ENCODE measurements at places on chromosomes 2 and 18.

DNA sequence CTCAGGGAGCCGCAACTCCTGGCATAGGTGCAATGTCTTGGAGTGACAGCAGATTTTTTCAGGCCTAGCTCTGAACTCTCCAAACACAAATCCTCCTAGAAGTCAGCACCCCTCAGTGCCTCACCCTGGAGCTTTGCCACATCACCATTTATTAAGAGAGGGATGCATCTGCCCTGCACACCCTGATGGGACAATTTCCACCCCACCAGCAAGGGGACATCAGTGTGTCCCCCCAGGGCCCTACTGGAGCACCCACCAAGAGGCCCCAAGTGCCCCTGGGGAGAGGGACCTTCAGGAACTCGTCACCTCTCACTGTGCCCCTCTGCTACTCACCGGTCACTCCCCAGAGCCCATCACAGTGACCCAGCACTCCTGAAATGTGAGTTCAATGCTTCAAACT lies 144.7 kb downstream of the NDUFA10 start:
- DNase-seq = no peak

- no peak for DNase-seq
Observed at GRCh38 chr2:29597035-29597434, 324.4 kb downstream of the ALK start.

DNA sequence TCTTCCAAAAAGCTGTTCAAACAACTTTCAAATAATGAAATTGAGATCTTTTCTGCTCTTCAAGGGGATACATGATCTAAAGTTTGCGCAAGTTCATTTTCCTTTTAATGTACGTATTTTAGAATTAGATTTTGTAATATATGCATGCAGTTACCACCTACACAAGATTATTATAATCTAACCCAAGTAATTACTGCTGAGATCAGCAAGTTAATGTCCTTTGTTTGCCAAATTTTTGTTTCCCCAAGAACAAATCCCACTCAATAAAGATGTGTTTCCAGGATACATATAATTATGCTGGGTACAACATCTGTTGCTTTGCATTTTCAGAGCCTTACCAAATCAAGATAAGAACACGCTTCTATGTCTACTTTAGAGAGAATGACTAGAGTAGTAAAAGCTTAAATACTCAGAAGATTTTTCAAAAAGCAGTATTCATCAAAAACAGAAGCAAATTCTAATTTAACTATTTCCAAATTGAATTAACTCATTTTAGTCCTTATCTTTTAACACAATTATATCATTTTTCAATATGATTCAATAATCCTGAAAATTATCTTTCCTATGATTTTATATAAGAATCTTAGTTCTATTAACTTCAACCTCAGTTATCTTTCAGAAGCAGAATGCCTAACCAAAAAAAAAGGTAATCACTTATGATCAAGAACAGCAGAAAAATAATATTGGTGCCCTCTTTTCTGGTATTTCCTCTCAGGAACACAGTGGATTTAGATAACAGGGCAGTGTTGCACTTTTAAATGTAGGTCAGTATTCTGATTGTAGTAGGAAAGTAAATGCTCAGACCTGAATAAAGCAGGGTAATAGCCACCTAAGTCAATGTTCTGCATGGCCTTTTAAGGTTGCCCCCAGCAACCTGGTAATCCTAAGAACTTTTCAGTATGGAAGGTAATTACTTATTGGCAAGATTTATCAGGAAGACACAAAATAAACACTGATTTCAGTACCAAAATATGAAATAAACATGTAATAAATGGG lies 28.0 kb downstream of the CERKL start:
- no peak for DNase-seq

DNA sequence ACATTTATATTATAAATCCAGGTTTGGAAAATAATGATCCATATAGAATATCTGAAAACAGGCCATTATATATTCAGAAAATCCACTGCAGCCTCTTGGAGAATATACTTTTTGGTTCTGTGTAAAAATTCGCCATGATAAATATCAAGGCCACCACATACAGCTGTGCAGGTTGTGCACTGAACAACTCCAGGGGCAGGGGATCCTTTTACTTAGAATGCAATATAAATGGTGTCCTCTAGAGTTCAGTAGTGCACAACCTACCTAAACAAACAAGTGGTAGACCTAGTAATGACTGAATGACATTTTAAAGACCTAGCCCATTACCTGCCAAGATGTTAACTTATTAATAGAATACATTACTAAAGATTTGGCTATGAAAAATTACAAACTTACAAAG lies 22.4 kb downstream of the MOGAT1 start:
- no peak for DNase-seq

GRCh38 chr2:20913491-20913890 lies 90.6 kb upstream of the LDAH start:
- no peak for DNase-seq

DNA sequence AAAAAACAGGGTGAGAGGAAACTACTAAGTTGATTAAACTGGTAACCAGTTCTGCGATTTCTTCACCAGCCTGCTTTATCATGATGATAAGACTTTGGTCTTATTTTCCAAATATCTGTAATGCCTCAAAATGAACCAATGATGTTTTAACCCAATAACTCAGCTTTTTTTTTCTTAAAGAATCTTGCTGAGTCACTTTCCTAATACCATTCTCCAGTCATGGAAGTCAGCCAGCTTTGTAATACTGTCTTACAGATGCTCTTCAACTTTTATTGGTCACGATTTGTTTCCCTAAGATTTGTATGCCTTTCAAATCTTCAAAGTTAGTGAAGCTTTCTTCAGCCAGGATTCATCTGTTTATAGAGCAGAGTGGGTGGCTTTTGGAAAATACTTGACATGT lies 47.7 kb upstream of the SMIM21 start:
- no peak for DNase-seq

GRCh38 chr2:45706033-45706432 lies 54.6 kb downstream of the PRKCE start:
- no peak for DNase-seq

DNA sequence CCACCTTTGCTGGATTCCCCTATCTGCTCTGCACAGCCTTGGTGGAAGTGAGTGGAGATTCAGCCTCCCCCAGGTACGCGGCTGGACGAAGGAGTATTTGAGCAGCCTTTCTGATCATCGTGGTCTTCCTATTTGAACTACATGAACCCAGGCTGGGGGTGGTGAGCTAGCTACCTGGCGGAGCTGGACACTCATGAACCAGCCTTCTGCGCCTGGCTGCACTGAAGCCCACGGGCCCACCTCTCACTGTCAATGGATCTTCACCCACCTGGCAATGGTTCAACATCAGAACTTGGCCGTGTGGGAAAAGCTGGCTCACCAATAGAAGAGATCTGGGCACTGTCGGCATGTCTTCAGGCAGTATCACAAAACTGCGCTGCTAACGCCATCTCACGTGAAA lies 35.4 kb downstream of the ANKMY1 start:
- DNase-seq = no peak

- no peak for DNase-seq
Observed at GRCh38 chr2:28509361-28509760, 13.5 kb downstream of the PLB1 start.

- no peak for DNase-seq
Observed at GRCh38 chr18:30743033-30743432, 299.5 kb downstream of the DSC3 start.

DNA sequence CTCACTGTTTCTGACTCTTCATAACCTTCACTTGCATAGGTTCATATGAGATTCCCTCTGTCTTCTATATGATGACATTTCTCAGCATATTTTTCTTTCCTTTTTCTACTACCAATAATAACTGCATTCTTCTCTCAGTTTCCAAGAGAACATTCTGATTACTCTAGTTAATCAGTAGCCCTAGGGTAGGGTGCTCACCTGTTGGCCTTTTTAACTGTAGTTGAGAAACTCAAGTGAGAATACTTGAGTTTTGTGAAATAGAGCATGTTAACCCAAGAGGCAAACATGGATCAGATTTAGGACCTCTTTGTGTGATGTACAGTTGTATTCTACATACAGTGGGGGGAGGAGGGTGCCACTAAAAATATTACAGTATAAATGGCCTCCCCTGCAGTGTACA lies 308.0 kb downstream of the CMPK2 start:
- no peak for DNase-seq

DNA sequence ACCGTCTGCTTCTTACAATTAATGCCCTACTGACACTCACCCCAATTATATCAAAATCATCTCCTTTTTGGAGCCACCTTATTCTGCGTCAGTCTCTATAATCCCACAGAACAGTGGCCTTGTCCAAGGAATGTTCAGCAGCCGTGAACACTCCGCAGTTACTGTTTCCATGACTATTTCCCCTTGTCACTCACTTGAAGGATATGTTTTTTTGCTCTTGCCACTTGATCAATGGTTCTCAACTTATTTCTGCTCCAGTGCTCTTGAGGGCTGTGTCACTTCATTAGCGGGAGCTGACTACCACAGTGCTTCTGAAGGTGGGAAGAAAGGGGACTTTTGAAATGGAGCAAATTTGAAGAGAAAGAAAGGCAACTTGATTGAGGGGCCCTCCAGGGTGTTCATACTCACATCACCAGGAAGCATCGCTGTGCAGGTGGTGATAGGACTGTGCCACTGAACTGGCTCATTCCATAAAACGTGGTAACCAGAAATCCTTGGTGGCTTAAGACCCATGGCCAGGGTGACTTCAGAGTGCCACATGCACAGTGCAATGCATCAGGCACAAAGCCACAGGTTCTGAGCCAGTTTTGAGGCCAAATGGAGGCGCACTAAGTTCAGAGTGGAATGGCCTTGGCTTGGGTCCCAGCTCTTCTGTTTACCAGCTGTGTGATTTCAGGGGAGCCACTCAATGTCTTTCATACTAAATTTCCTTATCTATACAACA lies 320.6 kb upstream of the RAB12 start:
- no peak for DNase-seq

DNA sequence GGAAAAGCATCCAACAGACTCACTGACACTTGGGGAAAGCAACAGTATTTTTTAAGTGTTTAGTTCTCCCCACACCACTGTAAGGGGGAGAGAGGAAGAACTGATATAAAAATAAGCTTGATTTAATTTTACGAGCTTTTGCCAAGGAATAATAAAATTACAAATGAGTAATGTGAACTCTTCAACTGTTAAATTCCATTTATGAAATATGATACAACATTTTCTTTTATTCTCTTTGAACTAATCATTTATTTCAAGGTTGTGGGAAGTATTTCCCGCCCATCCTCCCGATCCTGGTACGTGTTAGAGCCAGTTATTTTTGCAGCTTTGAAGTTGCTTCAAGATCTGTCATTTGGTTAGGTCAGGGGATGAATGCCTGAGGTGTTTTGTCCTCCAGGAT lies 35.2 kb downstream of the WDPCP start:
- no peak for DNase-seq

- no peak for DNase-seq
Observed at GRCh38 chr2:119255760-119256581, 32.3 kb downstream of the STEAP3 start.

GRCh38 chr2:35548171-35548570 lies 807.4 kb upstream of the CRIM1 start:
- DNase-seq = no peak

GRCh38 chr2:173955867-173956266 lies 9.3 kb downstream of the SP3 start:
- no peak for DNase-seq

DNA sequence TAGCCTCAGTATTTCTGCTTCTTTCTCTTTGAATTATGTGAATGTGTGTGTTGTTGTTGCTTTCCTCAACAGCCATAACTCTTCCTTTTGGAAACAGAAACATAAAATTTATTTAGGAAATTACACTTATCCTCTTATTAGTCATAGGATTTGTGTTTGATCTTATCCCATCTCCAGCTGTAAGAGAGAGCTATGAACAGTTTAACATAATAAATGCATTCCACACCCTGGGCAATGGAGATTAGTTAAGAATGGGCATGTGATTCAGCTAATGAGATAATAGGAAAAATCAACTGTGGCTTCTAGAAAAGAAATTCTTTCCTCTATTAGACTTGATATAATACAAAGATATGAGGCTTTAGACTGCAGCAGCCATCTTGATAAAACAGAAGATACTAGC lies 55.0 kb downstream of the SCN7A start:
- DNase-seq = no peak

- no peak for DNase-seq
Observed at GRCh38 chr2:122753336-122753735, 997.9 kb downstream of the TSN start.

GRCh38 chr2:127570282-127571250 lies 35.1 kb downstream of the MYO7B start:
- no peak for DNase-seq

- no peak for DNase-seq
Observed at GRCh38 chr2:10457846-10458598, 9.9 kb upstream of the ODC1 start.

- DNase-seq = no peak
Observed at GRCh38 chr2:235832941-235833340, 335.2 kb downstream of the GBX2 start.

- no peak for DNase-seq
Observed at GRCh38 chr2:166765141-166765540, 123.1 kb upstream of the XIRP2 start.

DNA sequence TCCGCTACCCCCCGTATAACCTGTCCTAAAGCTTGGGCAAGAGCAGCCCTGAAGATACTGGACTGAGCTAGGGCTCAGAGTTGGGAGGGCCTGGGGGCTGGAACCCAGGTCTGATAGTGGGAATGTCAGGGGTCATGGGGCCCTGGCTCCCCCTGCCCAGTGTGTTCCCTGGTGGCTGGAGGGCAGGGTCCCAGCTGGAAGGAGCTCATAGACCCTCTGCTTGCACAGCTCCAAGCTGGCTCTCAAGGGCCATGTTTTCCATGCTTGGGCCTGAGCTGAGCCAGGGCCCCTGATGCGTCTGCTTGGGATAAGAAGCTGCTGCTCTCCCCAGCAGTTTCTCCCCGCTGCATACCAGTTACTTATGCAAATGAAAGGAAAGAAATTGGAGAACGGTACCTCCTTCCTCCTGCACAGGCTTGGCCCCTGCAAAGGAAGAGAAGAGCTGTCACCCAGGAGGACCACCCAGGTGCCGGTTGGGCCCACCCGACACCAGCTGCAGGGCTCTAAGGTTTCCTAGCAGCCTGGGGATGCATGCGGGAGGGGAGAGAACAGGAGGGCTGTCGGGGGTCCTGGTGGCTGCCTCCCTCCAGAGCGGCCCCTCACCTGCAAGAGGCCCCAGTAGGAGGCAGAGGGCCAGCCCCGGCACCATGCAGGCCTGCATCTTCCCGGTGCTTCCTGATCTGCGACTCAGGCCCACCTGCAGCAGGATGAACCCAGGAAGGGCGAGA lies 628 bp downstream of the OTOS start:
- no peak for DNase-seq

DNA sequence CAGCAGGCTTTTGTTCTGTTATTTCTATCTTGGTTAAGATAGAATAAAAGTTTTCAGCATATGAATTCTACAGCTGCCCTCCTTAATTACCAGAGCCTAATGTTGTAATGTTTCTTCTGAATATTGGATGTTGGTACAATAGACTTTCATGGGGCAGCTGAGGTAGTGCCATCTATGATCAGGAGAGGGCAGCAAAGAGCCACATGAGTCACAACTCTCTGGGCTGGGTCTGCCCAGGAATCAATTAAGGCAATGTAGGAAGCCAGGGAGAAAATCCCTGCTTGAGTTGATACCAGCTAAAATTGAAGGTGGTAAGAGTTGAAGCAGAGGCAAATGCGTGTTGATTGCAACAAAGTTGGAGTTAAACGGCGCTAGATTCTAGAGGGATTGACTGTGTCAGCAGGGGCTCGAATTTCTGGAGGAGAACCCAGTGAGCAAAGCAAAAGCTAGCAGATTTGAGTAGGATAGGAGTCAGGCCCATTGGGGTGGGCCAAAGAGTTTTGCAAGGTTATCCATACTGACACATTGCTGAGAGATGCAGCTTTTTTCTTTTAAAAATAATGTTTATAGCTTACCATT lies 10.6 kb upstream of the MC5R start:
- peak; percentile 47 for DNase-seq

- peak; percentile 83 for DNase-seq
Observed at GRCh38 chr2:8346706-8347430, 335.0 kb upstream of the ID2 start.
